ENCODE measurements at places on chromosomes 7 and 10. TPM values are rescaled to one million over a fixed set of nuclear protein-coding genes. Genes with fewer than 3 reads are reported as not detected.

Gene DLD
- 87.0 TPM for polyA plus RNA-seq

Gene SPDYE16
- 2.7 TPM for polyA plus RNA-seq

Gene PTPN20
- 0.56 TPM for polyA plus RNA-seq

Gene NOLC1
- 64.7 TPM for polyA plus RNA-seq

- no peak for DNase-seq
Observed at GRCh38 chr7:387132-388022, 97.4 kb downstream of the FOXL3 start.

DNA sequence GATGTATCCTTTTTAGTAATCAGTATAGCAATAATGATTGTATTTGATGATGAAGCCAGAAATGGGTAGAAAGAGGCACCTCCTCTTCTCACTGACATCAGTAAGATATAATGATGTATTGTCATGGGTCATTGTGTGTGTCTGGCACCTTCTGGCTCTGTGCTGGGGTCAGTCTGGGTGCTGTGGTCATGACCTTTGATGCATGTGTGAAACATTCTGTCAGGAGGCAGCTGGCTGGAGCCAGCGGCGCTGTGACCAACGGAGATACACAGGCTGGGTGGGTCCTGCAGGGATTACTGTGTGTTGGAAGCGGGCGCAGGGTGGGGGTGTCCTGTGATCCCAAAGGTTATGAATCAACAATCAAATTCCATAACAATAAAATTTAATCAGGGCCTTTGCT, 35.2 kb downstream of the EEPD1 start:
- no peak for DNase-seq

DNA sequence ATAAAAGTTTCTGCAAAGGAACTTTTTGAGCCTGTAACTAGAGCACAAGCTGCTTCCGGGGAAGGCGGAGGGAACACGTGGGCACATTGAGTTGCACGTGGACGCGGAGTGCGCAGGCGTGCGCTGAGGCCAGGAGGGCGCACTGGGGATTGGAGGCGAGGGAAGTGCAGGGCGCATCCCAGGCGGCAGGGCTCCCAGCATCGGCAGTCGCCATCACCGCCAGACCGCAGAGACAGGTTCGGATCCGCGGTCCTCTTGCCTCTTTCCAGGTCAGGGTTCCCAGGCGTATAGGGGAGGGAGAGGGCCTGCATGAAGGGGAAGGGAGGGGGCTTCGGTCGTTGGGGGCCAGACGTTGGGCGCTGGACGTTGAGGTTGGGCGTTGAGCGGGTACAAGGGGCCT, at the start of gene TDRD1:
Gene TDRD1 (plus strand): TSS at position 206 of the 400 bp plus-strand sequence. CDS start 8,479 bp downstream, outside the sequence.
- DNase-seq: no peak

DNA sequence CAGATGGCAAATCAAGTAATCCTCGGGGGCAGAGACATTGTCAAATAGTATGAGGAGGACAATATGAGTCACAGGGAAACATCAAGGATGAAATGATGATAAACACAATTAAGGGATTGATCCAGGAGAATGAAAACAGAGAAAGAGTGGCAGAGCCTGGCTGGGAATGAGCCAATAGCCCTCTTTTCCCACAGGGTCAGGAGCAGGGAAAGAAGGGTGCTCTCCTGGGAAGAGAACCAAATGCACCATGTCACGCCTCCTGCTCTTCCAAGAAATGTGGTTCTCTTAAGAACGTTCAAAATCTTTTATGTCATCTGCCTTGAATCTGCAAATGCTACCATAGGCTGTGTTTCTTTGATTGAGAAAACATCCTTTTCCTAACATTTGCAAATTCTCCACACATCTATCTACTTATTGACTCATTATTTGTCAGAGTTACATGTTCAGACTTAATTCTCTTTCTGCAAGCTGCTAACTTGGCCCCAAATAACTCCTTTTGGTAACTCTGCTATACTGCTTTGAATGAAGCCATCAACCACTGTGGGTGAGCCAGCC, 50.6 kb downstream of the HIPK2 start:
- DNase-seq: no peak

DNA sequence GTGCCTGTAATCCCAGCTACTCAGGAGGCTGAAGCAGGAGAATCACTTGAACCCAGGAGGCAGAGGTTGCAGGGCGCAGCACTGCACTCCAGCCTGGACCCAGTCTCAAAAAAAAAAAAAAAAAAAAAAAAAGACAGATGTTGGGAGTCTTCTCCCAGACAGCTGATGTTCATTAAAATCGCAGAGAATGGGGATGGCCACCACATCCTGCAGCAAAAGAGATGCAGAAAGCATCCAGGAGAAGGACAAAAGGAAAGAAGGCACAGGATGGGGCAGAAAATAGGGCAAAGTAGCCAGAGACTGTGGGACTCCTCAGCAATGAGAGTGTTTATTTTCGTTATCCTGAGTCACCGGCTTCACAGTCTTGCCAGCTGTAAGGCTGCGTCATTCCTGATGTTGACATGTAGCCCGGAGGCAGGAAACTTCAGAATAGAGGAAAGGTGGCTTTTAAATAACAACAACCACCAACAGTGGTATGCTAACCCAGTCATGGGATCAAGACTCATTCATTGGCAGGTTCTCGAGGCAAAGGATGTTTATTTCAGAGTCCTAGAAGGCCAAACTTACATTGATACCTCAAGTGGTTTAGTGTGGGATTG, 149.5 kb upstream of the SVIL start:
- DNase-seq: no peak

DNA sequence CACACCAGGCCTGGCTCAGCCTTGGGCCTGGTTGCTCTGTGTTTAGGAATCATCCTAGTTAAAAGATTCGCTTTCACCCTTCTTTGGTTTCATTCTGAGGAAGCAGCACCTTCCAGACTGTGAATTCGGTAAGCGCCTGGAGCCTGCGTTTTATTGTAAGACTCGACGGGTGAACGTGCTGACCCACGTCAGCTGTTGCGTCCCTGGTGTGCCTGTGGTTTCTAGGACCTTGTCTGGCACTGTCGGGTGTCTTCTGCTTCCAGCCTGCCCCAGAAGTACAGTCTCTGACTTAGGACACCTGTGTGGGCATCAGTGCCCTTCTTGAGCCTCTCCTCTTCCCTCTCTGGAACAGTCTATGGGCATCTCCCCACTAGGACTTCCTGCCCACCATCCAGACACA, 26.3 kb downstream of the MKI67 start:
- DNase-seq: no peak

GRCh38 chr7:93279541-93279940, 47.4 kb downstream of the VPS50 start:
- no peak for DNase-seq

- no peak for DNase-seq
Observed at GRCh38 chr7:69663911-69664832, 65.9 kb downstream of the AUTS2 start.

GRCh38 chr7:50341724-50342123, 37.2 kb downstream of the IKZF1 start:
- DNase-seq: no peak

DNA sequence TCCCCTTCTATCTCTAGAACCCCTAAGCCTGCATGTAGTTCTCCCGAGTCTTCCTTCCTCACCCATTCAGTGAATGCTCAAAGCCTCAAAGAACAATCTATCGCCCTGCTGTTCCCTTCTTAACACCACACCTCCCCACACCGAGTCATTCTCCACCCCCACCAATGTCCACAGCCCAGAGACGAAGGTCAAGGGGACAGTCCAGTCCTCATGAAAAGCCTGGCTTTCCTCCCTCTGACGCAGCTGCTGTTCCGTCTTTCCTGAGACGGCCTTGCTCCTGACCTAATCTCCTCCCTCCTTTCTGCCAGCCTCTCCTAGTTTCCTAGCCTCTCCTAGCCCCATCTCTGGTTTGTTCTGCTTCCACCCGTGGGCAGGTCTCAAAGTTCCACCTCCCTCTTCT, 9.2 kb downstream of the MOSPD3 start:
- DNase-seq: no peak

DNA sequence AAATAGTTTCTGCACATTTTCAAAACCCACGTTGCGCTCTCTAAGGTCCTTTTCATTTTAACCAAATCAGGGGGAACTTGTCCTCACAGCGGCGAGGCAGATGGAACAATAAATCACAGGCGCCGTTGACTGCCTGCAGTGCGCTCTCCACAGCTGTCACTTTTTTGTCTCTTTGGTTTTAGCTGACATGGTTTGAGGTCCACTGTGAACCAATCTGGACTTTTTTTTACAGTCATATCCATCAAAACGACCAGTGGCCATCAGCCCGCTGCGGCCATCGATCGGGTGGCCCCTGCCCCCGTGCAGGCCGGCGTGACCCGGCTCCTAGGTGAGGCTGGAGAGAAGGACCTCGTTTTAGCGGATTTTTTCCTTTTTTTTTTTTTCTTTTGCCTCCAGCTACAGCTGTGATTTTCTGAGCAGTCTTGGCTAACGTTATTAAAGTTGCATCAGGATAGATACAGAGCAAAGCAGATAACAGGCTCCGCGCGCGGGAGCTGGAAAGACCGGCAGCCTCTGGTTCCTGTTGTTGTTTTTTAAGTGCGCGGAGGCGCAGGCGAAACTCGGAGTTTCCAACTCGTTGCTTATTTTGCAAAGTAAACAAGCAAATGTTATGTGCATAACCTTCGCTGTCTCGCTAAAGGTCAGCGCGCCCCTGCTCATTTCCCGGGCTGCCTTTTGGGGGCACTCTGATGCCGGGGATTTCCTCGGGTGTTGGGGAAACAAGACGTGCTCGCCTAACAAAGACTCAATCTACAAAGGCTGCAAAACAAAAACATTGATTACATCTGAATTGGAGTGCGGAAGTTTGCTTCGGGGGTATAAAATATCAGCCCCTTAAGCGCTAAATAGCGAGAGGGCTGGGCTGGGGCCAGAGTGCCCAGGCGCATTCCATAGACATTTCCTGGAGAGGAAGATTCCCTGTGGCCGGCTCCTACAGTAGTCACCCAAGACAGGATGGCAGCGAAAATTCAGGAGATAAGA, 414.8 kb upstream of the MKI67 start:
- DNase-seq: no peak

GRCh38 chr10:23294638-23295247, 49.9 kb downstream of the C10orf67 start:
- DNase-seq: no peak

DNA sequence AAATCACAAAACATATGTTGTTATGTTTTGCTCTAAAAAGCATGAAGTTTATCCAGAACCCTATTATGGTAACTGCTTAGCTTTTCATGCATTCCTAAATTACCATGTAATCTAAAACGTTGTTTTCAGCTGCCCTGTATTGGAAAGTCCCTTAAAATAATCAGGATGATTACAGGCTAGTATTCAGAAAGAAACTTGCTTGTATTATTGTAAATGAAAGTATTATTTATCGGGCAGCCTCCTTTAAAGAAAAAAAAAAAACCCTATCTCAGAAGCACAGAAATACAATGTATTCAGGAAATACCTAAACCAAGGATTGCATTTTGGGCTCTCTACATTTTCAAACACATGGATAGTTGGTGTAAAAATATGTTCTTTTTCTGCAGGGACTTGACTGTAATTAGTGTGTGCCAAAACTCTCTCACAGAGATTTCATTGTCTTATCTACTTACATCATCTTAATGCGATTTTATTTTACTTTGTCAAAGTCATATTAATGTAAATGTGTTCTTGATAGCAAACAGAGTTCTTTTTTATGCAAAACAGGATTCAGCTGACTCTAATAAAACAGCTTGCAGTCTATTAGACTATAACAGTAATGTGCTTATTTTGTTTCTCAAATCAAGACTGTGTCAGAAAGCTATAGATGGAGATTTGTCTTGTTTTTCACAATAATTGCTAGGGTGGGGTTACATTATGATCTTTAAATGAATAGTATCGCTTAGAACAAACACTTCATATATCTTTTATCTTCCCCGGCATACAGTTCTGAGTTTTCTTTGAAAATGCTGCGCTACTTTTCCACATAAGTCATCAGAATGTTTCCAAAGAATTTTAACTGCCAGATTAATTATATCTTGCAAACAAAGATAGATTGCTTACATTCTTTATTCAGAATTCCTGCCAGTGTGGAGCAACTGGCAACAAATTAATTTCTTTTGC, 65.3 kb upstream of the ARID5B start:
- DNase-seq: no peak

DNA sequence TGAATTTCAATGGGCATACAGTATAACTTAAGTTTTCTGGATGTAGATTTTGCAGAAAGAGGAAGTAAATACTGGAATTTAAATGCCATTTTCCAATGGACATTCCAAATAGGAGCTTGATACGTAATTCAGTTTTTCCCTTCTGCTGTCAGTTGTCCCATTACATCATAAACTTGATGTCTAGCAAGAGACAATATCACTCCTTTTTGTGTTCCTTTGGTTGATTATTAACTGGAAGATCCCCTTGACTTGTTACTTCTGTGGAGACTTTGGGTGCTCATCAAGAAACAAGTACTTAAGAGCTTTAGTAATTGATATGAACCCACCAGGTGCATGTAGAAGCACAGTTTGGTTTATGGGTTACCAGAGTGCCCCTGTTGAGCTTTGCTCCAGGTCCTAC, 116.1 kb downstream of the ST7 start:
- no peak for DNase-seq

DNA sequence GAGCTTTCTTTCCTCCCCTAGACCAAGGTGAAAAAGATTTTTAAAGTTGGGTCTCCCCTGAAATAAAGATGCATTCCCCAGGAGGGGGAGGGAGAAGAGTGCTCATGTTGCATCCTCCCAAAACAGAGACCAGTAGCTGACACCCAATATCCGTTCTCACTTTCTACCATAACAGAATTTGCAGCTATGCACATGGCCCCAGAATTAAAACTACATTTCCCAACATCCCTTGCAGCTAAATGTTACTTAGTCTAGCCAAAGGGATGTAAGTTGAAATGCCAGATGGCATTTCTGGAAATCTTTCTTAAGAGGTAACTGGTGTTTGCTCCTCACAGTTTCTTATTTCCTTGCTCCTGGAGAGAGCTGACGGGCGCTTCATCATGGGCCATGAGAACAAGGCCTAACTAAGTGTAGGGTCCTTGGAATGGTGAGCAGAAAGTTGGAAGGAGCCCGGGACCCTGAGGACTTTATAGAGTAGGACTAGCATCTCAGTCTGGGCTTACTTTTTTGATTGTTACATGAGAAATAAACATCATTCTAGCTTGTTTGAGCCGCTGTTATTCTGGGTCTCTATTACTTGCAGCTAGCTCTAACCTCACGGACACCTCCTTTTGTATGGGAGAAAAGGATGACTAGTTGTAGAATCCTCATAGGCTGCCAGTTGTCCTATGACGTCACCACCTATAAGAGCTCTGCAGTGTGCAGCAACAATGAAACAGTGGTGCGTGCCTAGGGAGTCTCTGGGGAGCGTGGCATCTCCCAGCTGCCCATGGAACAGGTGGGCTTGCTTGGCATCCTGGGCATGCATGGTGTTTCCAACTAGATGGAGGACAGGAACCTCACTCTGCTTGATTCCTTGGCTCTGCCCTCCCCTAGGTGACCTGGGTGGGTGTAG, 46.1 kb upstream of the EXOC6 start:
- DNase-seq: no peak

DNA sequence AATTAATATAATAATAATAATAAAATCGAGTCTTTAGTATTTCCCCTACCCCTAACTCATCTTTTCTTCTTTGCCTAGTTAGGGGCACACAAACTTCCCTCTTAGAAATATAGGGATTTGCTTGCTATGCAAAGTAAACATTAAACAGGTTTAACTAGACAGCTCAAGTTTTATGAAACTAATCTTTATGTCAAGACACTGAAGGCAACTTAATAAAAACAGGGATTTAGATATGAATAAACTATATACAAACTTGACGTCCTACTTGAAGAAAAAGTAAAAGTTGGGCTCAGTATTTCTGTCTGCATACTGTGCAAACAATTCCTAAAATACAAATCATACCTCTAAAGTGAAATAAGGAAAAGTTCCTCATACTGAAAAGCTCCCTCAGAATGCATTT, 52.1 kb upstream of the CAV2 start:
- no peak for DNase-seq
